RPMI8226 (cell line): ENCODE measurements at places on chromosomes 13 and 19.

GRCh38 chr19:5081443-5082161 is 112.7 kb downstream of the KDM4B start:
- no peak for DNase-seq

DNA sequence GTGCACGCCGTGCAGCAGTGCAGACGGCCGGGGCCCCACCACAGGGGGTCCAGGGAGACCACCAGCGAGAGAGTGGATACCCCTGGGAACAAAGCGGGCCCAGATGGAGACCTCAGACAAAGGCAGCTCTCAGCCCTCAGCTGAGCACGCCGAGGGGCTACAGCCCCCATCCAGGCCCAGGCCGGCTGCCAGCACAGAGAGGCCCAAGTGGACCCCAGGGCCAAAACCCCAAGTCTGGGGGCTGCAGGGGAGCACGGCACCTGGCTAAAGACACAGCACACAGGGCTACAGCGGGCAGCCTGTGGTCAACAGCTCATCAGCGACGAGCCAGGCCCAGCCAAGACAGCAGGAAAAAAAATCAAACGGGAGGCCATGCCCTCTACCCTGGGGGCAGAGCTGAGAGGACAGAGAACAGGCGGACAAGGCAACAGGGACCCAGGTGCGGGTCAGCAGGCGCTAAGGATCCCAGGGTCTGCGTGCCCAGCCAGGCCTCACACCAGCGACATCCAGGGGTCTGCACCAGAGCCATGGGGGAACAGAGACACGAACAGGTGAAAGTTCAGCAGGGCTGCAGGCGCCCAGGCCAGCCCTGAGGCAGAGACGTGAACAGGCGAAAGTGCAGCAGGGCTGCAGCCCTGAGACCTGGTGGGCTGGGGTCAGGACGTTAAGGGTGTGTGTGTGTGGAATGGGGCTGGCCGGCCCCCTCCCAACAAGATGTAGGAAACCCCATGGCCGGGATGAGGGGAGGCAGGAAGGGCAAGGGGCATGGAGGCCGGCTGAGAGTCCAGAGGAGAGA is 34.3 kb downstream of the RASA3 start:
- no peak for DNase-seq

DNA sequence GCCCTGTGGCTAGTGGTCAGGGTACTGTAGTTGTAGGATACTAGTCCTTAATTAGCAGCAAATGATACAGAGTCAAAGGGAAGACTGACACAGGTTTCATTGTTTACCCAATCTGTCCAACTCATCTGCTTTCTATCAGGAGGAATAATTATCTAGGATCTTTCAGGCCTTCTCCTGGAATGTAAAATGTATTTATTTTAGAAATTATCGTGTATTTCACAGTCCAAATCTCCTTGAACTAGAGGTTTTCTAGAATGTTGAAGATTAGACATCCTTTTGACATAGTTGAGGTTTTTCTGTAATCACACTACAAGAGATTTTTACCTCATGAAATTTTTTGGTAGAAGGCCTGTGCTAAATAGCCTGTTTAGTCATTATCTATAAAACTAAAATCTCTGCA is 1694.8 kb upstream of the PCDH20 start:
- DNase-seq, result no peak

DNA sequence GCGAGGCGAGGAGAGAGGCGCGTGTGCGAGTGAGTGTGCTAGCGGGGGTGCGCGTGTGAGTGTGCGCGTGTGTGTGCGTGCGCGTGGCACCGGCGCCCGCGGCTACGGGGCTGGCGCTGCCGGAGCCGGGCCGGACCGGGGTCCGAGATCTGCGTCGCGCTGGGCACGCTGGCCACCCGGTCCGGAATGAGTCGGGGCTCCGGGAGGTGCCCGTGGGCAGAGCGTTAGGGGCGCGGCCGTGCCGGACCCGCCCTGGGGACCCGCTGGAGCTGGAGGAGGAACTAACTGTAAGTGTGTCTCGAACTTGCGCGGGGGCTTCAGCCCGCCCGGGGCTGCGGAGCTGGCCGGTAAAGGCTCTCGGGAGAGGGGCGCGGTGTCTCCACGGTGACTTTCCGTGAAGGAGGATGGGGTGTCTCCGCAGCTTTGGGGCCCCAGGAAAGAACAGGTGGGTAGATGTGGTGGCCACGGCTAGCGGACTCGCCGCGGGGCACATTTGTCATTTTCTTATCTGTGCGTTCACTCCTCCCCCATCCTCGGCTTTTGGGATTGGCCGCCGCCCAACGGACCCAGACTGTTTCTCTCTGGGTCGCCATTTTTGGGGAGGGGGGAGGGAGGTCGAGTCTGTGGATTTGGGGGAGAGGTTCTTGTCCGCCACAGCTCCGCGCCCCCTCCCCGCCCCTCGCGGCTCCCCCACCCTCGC is 10.1 kb upstream of the SOX1 start:
- no peak for DNase-seq

DNA sequence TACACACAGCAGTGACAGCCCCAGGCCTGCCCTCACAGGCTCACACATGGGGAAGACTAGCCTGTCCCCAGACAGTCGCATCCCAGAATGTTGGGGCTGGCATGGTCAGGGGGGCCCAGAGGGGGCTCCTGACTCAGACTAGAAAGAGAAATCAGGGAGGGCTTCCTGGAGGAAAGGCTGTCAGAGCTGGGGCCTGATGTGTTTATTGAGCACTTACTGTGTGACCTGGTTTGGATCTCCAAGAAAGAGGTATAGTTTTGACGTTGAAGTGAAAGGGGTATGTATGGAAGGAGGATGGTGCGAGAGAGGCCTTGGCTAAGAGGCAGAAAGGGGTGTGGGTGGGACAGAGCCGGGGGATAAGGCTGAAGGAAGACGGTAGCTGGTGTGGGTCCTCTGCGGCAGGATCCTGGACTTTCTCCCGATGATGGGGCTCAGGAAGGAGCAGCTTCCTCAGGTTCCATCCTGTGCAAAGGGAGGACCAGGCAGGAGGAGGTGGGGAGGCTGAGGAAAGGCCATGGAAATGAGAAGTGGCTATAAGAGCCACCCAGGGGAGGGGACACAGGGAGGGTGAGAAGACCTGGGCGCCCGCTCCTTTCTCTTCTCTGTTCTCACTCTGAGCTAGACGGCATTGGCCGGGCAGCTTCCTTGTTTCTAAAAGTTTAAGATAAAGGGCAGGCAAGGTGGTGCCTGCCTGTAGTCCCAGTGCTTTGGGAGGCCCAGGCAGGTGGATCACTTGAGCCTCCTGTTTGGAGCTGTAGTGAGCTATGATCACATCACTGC is 16.1 kb upstream of the BCL3 start:
- no peak for DNase-seq

DNA sequence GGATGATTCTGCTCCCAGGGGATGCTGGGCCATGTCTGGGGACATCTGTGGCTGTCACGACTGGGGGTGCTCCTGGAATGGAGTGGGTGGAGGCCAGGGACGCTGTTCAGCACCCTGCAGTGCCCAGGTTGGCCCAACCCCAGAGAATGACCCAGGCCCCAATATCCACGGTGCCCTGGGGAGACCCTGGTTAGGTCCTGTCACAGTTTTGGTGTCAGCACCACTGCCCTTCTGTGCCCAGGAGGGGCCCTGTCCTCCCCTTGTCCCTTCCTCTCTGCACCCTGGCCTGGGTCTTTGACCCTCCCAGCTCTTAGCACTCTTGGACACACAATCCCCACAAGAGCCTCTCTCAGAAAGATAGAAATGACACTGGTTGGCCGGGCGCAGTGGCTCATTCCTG is 85.3 kb downstream of the GADD45B start:
- no peak for DNase-seq

DNA sequence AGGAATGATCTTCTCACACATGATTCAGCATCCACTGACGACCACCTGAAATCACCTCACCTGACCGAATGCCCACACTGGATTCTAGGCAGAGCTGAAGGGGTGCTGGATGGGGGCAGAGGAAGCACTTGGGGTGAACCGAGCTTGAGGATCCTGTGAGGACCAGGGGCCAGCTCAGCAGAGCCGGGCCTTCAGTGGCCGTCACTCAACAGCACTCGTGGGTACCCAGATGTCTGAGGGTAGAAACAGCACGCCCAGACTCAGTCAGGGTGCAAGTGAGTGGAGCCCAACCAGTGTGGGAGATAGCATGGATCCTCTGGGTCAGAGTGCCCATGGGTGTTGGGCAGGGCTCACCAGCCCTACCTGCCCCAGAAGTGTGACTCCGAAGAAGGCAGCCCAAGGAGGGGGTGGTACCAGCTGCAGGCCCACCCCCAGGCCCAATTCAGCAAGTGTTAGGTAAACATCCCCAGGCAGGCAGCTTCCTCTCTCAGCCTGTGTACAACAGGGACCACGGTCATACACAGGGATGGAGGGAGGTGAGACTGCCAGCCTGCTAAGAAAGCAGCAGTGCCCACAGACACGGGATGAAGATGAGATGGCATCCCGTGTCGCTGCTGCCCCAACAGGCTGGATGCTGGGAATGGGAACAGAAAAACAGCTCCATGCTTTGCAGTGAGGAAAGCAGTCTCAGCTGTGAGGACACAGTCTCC is 16.6 kb downstream of the GJA3 start:
- DNase-seq, result no peak

- DNase-seq, result no peak
Measured at GRCh38 chr13:91399189-91400062, 1.0 kb downstream of the GPC5 start.

DNA sequence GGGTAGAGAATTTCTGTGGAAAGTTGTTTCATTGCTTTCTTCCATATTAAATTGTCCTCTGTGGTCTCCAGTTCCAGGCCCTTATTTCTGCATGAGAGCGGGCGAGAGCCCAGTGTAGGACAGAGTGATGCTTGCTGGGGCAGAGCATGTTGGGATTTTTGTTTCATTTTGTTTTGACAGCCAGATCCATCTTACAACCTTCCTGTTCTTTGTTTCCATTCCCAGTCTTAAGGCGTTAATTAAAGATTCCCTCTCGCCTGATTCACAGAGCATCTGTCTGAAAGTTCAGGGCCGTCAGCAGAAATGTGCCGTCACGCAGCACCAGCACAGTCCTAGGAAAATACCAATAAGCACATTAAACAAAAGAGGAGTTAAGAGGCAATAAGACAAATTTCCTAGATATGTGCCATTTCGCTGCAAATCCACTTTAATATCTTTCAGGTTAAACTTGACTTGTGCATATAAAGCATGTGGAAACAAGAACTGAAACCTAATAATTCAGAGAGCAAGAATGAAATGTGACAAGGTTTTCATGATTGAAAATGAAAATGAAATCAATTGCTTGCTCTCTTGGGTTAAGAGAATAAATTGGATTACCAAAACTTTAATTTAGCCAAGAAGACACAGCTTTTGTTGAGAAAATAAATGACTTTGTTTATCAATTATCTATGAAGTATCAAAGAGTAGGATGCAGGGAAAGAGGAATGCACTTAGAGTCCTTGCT is 210.7 kb upstream of the SLC10A2 start:
- no peak for DNase-seq

DNA sequence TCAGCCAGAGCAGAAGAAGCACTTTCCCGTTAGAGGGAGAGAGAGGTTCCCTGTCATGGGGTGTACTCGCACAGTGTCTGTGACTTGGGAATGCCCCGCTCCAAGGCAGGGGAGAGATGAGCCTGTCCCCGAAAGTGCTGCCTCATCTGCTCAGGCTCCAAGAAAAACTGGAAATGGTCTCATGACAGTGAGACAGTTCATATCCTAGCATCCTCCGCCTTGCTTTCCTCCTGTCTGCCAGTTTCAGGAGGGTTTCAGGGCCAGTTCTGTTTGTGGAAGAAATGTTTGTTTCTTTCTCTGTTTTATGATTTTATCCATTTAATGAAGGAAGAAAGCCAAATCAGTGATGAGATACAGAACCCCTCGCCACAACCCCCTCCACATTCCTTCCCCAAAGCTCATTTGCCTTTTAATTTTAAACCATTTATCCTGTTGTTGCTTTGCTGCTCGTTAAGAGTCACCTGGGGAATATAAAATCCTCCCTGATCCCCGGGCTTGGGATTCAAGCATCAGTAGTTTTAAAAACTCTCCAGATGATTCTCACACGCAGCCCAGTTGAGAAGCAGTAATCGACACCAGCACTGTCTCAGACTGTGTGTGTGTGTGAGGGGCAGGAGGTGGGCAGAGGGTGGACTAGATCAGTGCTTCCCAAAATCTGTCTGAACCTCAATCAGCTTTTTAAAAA is 144.6 kb upstream of the UBL3 start:
- DNase-seq, result no peak

- no peak for DNase-seq
Measured at GRCh38 chr13:29589234-29589633, 6.3 kb downstream of the SLC7A1 start.

GRCh38 chr13:23695711-23696464 is 125.7 kb downstream of the TNFRSF19 start:
- DNase-seq, result peak; percentile 14

DNA sequence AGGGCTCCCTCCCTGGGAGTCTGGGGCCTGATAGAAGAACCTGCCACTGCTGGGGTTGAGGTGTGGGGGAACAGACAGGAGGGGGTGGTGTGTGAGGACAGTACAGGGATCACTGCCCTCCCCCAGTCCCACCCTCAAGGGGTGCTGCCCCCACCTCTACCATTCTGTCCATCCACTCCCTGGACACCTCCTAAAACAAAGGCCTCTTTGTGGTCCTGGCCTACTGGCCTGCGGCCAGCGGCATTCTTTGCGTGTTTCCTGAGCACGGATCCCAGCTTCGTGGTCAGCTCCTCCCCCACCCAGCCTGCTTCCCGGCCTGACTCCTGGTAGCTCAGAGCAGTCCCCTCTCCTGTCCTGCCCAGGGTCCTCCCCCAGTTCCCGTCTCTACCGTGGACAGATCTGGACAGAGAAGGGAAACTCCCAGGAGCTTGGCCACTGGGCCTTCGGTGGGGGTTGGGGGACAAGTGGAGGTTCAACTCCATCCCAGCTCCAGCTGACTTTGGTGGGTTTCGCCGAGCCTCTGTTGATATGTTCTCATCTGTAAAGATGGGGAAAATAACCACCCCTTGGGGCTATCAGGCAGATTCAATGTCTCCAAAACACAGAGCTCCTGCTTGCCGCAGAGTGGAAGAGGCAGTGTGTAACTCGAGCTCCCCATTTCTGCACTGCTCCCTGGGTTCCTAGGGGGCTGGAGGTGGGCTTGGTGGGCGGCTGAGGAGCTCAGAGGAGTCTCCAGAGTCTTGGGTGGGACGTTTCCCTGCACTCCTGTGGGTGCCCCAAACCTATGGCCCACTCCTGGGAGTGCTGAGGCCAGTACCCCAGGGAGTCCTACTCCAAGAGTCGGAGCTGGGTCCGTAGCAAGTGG is 48.7 kb downstream of the LYL1 start:
- no peak for DNase-seq

DNA sequence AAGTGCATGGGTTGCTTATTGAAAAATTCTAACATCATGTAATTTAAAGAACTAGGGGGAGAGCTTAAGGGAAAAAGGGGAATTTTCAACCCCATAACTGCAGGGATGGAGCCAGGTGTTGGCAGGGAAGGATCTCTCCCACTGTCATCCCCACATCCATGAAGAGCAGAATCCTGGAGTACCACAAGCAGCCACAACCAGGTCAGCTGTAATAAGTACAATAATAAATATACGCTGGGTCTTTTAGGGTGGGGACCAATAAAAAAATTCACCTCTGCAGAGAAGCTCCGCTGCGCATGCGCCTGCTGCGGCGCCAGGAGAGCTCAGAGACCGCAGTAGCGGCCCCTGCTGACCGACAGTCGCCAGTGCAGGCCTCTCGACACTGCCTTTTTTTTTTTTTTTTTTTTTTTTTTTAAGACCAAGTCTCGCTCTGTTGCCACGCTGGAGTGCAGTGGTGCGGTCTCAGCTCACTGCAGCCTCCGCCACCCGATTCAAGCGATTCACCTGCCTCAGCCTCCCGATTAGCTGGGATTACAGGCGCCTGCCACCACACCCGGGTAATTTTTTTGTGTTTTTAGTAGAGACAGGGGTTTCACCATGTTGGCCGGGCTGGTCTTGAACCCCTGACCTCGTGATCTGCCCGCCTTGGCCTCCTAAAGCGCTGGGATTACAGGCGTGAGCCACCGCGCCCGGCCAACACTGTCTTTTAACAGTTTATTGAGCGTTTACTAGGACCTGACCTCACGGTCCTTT is 2.5 kb upstream of the EEF2 start:
- peak; percentile 94 for DNase-seq
